ENCODE measurements at places on chromosomes 2 and 18.

- DNase-seq = no peak
Measured at GRCh38 chr2:172985139-172985892, 90.3 kb upstream of the MAP3K20 start.

- no peak for DNase-seq
Measured at GRCh38 chr2:56515399-56515798, 331.6 kb downstream of the CCDC85A start.

DNA sequence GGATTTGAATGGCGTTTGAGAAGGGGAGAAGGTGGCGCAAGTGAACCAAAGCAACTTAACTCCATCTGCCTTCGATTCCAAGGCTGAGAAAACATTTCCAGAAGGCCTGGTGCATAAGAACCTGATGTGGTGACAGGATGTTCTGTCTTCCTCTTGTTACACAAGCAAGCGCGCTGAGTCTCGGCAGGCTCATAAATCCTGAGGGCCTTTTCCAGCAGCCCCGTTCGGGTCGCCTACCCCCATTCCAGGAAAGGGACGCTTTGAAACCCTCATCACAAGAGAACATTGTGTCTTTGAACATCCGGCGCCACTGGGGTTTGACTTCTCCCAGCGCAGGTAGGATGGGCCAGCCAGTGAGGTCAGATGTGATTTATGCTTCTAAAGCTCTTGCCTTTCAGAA is 403.5 kb downstream of the SETBP1 start:
- no peak for DNase-seq

GRCh38 chr18:21910906-21911305 is 170.3 kb downstream of the MIB1 start:
- DNase-seq = no peak

GRCh38 chr18:3799515-3799914 is 349.5 kb downstream of the TGIF1 start:
- no peak for DNase-seq

- DNase-seq = no peak
Measured at GRCh38 chr2:103396152-103396551, 634.3 kb downstream of the TMEM182 start.
